Esophagus muscularis mucosa (tissue), 4 donors: ENCODE measurements at places on chromosomes 12 and 14. TPM values are rescaled to one million over a fixed set of nuclear protein-coding genes. Genes with fewer than 3 reads are reported as not detected.

The PTPRO gene
- total RNA-seq: 0.52 TPM

The MYRFL gene
- total RNA-seq: not detected

The LRP1-AS gene
- not detected for total RNA-seq

The ADCY6 gene
- 29.3 TPM for total RNA-seq

The REP15 gene
- total RNA-seq: 2.5 TPM

The LBHD2 gene
- total RNA-seq: not detected

The TESPA1 gene
- total RNA-seq: 4.6 TPM

The GPR84 gene
- total RNA-seq: not detected

DNA sequence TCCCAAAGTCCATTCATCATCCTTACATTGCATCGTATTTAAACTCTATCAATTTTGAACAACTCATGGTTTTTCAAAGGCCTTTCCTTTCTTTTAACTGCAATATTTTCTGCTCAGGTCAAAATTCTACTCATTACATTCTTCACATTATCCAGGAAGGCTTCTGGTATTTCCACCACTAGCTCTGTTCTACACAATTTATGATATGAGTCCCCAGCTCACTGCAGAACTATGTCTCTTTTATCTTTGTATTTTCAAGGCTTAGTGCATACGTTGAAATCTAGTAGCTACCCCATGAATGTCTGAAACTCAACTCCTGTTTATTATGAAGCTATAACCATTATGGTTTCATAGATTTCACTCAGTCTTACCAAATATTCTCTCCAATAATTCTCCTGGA, 282.9 kb downstream of the DUSP6 start:
- H3K4me3 ChIP-seq: no peak overlapping the region
- no peak overlapping the region for H3K27ac ChIP-seq
- no peaks in the 10 kb centered on the region for H3K27me3 ChIP-seq
- DNase-seq: no peak
- H3K4me1 ChIP-seq: no peaks in the 10 kb centered on the region

- no peaks in the 10 kb centered on the region for H3K4me1 ChIP-seq
- H3K27ac ChIP-seq: peak overlapping the region; percentile 3
- H3K4me3 ChIP-seq: no peak overlapping the region
- no peaks in the 10 kb centered on the region for H3K36me3 ChIP-seq
- H3K27me3 ChIP-seq: no peaks in the 10 kb centered on the region
Measured at GRCh38 chr12:10392394-10392930, 2.6 kb upstream of the KLRK1 start.

DNA sequence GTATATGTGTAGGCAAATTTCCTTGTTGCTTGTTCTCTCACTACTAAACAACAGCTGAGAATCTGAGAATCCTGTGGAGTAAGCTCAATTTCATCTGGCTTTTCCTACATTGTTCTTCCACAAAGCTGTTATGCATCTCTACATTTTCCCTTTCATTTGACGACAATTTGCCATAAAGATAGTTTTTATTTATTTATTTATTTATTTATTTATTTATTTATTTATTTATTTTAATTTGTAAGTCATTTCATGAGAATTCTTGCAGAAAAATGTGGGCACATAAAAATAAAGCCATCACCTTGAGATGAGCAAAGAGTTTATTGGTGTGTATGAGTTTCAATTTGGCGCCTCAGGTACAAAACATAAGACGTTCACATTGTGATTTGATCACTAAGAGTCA, 545.9 kb upstream of the SEL1L start:
- H3K36me3 ChIP-seq: no peaks in the 10 kb centered on the region
- H3K4me3 ChIP-seq: no peak overlapping the region
- H3K27me3 ChIP-seq: no peaks in the 10 kb centered on the region
- no peak overlapping the region for H3K27ac ChIP-seq
- H3K4me1 ChIP-seq: no peaks in the 10 kb centered on the region
- no peak for DNase-seq

- H3K4me1 ChIP-seq: peaks cover 20% of the 10 kb centered on the region
- H3K27me3 ChIP-seq: no peaks in the 10 kb centered on the region
- H3K27ac ChIP-seq: no peak overlapping the region
Measured at GRCh38 chr14:23381871-23382270, 5.0 kb downstream of the CMTM5 start.

DNA sequence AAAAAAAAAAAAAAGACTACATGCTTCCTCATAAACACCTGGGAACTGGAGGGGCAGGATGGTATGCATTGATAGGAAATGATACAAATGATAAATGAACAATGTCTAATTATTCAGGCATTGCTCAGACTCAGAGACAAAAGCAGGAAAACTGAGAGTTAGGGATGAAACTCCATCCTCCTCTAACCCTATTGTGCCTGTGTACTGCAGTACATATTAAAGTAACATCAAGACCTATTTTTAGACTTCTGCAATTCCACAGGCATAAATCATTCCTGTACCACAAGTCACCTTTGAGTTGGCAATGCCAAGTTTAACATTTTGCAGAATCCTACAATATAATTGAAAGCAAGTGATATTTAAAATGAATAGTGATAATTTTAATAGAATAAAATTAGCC, 156.5 kb upstream of the USP15 start:
- H3K36me3 ChIP-seq: no peaks in the 10 kb centered on the region
- H3K4me3 ChIP-seq: no peak overlapping the region
- no peak overlapping the region for H3K27ac ChIP-seq
- peaks cover 12% of the 10 kb centered on the region for H3K4me1 ChIP-seq

DNA sequence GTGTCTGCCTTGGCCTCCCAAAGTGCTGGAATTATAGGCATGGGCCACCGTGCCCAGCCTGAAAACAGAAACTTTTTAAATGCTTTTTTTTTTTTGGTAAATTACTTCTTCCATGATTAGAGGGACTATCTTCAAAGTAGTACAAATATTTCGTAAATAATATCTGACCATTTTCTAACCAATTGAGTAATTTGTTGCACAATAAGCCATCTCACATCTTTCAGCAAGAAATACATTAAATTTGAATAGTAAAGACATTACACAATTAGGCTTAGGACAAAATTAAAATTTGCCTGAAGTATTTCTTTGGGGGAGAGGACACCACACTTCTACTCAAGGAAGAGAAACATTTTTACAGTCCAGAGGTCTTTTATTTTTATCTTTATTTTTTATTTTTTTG, 84.7 kb upstream of the STRN3 start:
- peaks cover 73% of the 10 kb centered on the region for H3K36me3 ChIP-seq
- no peak for DNase-seq
- no peak overlapping the region for H3K4me3 ChIP-seq

DNA sequence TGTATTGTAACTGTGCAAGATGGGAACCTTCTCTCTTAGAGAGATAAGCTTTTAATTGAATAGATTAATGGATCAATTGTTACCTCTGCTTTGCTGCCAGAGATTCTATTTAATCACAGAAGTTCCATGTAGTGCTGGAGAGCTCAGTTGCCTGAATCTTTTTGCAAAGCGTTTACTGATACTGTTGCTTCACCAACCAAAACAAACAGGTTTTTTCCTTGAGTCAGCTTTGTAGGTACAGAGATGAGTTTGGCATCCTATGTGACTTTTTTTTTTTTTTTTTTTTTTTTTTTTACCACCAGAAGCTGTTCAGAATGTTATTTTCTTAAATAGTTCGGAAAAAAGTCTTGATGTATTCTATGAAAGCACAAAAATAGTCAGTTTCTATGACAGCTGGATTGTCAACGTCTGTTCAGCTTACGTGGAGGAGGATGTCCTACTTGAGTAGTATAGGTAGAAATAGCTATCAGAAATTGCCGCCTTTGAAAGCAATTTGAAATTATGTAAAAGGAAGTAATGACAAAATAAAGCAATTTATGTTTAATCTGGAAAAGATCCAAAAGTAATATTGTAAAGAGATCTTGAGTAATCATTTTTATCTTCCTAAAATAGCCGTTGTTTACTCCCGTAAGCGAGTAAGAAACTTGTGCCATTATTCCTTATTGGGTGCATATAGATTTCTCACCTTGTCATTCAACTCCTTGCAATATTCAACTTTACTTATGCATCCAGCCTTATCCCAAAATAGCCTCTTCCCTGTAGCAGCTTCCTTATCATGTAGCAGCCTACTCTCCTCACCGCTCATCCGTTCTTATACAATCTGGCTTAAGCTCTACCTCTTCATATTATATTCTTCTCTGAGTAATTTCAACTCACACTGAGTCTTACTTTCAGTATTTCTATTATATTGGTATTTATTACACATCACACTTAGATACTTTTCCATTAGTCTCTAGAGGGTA, 5.2 kb downstream of the LRRK2 start:
- DNase-seq: no peak
- no peak overlapping the region for H3K27ac ChIP-seq
- peaks cover 7% of the 10 kb centered on the region for H3K36me3 ChIP-seq
- no peaks in the 10 kb centered on the region for H3K27me3 ChIP-seq
- H3K4me3 ChIP-seq: no peak overlapping the region

- no peak for DNase-seq
- no peaks in the 10 kb centered on the region for H3K36me3 ChIP-seq
- H3K4me1 ChIP-seq: peaks cover 30% of the 10 kb centered on the region
- H3K4me3 ChIP-seq: peak overlapping the region; percentile 55
Measured at GRCh38 chr14:35534873-35535482, 1.0 kb downstream of the INSM2 start.

- no peak for DNase-seq
- no peaks in the 10 kb centered on the region for H3K4me1 ChIP-seq
- H3K4me3 ChIP-seq: no peak overlapping the region
- H3K27me3 ChIP-seq: no peaks in the 10 kb centered on the region
Measured at GRCh38 chr12:94416613-94417012, 43.1 kb downstream of the CEP83 start.

DNA sequence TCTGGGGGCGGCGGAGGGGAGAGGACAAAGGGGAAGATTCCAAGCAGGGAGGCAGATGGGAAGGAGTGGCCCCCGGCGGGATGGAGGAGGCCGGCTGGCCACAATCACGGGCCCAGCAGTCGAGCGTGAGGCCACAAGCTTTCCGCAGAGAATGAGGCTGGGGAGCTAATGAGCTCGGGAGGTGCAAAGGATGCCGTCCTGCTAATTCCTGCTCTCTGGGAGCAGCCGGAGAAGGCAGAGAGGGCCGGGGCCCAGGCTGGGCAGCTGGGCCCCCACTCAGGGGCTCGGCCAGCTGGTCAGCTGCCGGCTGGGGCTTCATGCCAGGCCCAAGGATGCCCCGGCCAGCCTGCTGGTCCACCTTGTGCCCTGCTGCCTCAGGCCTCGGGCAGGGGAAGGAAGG, 98.1 kb upstream of the LHX5 start:
- H3K36me3 ChIP-seq: no peaks in the 10 kb centered on the region
- H3K4me3 ChIP-seq: no peak overlapping the region
- no peak for DNase-seq
- H3K27me3 ChIP-seq: peaks cover 72% of the 10 kb centered on the region

- H3K36me3 ChIP-seq: no peaks in the 10 kb centered on the region
- H3K27me3 ChIP-seq: no peaks in the 10 kb centered on the region
- DNase-seq: no peak
- no peaks in the 10 kb centered on the region for H3K4me1 ChIP-seq
- H3K27ac ChIP-seq: no peak overlapping the region
Measured at GRCh38 chr12:78330131-78330530, 499.4 kb downstream of the NAV3 start.

DNA sequence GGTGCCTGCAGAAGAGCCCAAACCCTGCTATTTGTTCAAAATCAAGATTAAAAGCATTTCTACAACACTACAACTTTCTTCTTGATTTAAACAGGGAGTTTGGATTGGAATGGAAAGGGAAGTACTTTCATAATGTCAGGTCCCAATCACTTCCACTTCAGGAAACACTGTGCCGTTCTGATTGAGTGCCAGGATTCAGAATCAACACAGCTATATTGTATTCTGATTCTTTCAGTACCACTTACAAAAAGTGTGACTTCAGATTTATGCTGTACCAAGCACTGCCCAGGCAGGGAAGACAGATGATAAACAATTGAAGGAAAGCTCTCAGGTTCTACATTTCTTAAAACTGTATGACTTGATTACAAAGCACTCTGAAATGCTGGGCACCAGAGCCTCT, 3.2 kb downstream of the TDP1 start:
- no peak for DNase-seq
- H3K27ac ChIP-seq: no peak overlapping the region
- peaks cover 28% of the 10 kb centered on the region for H3K4me1 ChIP-seq
- no peaks in the 10 kb centered on the region for H3K27me3 ChIP-seq

DNA sequence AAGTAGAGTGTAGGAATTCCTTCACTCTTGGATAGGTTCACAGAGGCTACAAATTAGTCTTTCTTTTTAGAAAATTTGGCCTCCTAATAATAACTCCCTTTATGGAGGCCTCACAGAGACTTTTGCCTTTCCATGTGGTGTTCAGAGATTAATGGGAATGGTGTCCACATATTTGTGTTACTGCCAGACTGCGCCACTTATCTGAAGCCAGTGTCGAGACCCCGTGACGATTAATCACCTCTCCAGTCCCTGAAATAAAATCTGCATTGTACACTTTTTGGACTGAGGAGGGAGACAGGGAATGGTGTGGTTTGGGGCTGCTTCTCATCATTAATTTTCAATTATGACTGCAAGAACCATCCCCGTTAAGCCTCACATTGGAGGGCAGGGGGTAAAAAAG, 980.5 kb downstream of the FLRT2 start:
- DNase-seq: no peak
- no peak overlapping the region for H3K27ac ChIP-seq
- H3K4me1 ChIP-seq: no peaks in the 10 kb centered on the region
- H3K36me3 ChIP-seq: no peaks in the 10 kb centered on the region
- no peaks in the 10 kb centered on the region for H3K27me3 ChIP-seq

DNA sequence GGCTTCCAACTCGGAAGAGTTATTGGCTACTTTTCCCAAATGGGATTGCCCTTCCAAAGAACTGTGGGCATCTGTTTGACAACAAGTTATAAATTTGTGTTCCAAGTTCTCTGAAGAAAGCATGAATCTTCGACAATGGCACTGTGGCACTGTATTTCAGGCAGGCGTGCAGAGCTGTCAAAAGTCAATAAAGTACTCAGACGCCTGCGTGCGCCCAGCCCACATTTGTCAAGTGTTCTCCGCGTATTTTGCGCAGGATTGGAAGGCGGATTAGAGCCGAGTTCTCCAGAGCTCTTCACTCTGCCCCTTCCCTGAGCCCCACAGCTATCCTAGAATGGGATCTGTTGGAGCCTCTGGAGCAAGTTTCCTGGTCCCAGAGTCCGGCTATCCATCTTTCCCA, 103.2 kb downstream of the SLC25A47 start:
- no peaks in the 10 kb centered on the region for H3K36me3 ChIP-seq
- no peak for DNase-seq
- no peak overlapping the region for H3K4me3 ChIP-seq

DNA sequence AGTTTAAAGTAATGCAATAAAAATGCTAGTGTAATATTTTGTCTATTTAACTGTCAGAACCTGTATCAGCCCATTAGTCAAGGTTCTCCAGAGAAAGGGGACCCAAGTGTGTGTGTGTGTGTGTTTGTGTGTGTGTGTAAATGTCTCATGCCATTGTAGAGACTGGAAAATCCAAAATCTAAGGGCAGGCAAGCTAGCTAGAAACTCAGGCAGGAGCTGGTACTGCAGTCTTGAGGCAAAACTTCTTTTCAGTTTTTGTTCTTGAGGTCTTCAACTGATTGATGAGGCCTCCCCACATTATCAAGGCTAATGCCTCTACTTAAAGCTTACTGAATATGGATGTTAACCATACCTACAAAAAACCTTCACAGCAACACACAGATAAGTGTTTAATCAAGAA, 126.7 kb downstream of the PRKD1 start:
- no peak for DNase-seq
- peaks cover 3% of the 10 kb centered on the region for H3K4me1 ChIP-seq
- no peak overlapping the region for H3K27ac ChIP-seq
- no peaks in the 10 kb centered on the region for H3K27me3 ChIP-seq
- no peaks in the 10 kb centered on the region for H3K36me3 ChIP-seq

- no peaks in the 10 kb centered on the region for H3K27me3 ChIP-seq
- H3K36me3 ChIP-seq: no peaks in the 10 kb centered on the region
- DNase-seq: no peak
- peak overlapping the region; percentile 0 for H3K27ac ChIP-seq
Measured at GRCh38 chr12:79891506-79892162, 43.3 kb downstream of the PPP1R12A start.
